ENCODE measurements at places on chromosomes 3 and 15.

DNA sequence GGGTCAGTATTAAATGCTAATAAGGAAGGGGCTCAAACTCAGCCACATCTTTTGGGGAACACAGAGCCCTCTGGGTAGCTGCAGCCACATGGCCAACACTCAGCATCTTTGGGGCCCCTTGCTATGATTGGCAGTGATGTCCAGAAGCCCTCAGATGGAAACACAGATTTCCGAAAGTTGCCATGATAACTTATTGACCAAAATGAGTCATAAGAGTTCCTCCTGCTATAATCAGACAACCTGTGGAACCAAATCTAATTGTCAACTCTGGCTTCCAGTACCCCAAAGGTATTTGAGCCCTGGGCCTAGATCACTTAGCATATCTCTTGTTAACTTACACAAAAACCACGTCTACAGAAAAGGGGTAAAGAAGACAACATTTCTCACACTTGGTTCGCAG is 392.2 kb downstream of the KCNH8 start:
- DNase-seq, result no peak

DNA sequence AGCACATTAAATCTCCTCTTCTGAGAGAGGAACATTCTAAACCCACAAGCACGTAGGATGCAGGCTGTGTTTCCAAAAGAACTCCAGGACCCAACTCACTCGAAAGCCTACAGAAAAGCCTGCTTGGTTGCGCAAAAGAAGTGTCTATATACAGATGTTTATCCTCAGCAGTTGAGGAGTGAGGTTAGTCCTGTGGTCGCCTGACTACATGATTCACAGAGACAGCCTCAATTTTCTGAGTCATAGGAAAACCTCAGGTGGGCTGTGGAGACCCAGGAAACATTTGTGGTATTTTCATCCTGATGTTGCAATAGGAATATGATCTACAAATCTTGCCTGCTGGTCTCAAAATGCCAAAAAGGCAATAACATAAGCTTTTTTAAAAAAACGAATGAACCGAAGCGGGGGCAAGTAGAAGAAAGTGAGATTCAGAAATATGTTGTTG is 183.8 kb upstream of the THRB start:
- DNase-seq, result no peak

- DNase-seq, result no peak
These were observed 4.7 kb downstream of the EIF1B start for GRCh38 chr3:40313975-40314860.

DNA sequence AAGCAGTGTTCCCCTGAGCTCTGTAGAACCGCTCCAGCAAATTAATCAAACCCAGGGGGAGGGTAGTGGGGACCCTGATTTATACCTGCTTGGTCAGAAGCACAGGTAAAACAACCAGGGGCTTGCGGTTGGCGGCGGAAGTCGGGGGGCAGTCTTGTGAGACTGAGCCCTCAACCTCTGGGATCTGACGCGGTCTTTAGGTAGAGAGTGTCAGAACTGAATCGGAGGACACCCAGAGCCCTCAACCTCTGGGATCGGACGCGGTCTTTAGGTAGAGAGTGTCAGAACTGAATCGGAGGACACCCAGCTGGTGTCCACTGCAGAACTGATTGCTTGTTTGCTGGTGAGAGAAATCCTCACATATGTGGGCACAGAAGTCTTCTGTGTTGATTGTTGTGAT is 12.9 kb upstream of the PAQR5 start:
- DNase-seq, result no peak

GRCh38 chr3:134352031-134352671 is 22.1 kb downstream of the AMOTL2 start:
- no peak for DNase-seq

DNA sequence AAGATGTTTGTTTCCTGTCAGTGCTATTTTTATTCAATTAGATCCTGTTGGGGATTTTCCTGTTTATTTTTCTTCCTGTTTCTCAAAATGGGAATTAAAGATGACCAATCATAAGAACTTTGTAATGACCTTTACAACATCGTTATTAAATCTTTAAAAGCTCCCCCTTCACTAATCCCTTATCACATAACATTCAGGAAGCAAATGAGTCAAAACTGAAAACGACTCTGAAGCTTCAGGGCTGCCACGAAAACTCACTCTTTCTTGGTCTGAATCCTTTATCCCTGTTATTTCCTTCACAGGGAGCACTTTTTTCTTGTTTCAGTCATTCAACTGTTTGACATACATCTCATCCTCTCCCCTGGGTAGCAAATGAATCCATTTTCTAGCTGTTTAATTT is 75.8 kb upstream of the MB21D2 start:
- no peak for DNase-seq

GRCh38 chr3:168162172-168162571 is 66.4 kb upstream of the GOLIM4 start:
- DNase-seq, result no peak

GRCh38 chr15:27084844-27085243 is 113.9 kb downstream of the GABRG3 start:
- no peak for DNase-seq

GRCh38 chr3:112813723-112814171 is 32.9 kb downstream of the CD200R1L start:
- DNase-seq, result no peak

GRCh38 chr15:93298901-93299300 is 209.9 kb upstream of the RGMA start:
- DNase-seq, result no peak

GRCh38 chr15:47442371-47442770 is 274.9 kb upstream of the SEMA6D start:
- no peak for DNase-seq

DNA sequence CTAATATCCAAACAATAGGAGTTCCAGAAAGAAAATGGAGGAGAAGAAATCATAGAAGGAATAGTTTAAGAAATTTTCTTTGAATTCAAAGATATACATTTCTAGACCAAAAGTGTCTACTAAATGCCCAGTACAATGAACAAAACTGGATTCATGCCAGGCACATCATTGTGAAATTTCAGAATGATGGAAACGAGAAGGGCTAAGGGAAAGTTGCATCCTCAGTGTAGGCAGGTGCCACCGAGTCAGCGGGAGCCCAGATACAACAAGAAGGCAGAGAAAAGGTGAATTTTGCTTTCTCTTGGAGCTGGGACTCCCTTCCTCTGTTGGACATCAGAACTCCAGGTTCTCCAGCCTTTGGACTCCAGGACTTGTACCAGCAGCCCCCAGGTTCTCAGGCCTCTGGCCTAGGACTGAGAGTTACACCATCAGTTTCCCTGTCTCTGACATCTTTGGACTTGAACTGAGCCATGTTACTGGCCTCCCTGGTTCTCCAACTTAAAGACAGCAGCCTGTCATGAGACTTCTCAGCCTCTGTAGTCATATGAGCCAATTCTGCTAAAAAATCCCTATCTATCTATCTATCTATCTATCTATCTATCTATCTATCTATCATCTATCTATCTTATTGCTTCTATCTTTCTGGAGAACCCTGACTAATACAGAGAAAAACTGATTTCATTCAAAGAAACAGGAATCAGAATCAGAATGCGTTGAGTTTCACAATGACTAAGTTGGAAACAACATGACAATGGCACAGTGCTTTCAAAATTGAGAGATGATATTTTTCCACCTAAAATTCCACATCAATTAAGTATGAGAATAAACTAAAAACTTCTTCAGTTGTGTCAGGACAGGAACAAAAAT is 207.7 kb downstream of the FAM43A start:
- no peak for DNase-seq

GRCh38 chr3:178284181-178284580 is 252.1 kb upstream of the KCNMB2 start:
- no peak for DNase-seq

- no peak for DNase-seq
These were observed 126.4 kb downstream of the IMPG2 start for GRCh38 chr3:101193957-101194356.

DNA sequence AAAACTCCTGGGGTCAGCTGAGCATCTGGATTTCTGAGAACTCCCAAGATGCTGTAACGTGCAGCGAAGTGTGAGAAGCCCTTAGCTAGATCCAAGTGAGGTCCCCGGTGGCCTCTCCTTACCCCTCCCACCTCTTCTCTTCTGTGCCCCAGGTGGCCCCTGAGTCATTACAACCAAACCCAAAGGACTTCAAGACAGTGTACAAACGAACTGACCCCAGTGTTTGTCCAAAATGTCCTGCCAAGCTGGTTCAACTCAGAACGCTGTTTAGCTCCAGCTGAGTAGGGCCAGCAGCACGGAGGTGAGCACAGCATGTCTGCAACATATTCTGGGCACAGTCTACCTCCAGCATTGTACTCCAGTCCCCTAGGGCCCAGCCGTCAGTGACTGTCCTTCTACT is 73.9 kb upstream of the OXTR start:
- no peak for DNase-seq

- DNase-seq, result no peak
These were observed 8.8 kb downstream of the SLC12A8 start for GRCh38 chr3:125203731-125204130.

GRCh38 chr3:42273361-42273760 is 7.4 kb upstream of the CCK start:
- no peak for DNase-seq

GRCh38 chr3:3636815-3637214 is 162.4 kb upstream of the LRRN1 start:
- DNase-seq, result no peak

DNA sequence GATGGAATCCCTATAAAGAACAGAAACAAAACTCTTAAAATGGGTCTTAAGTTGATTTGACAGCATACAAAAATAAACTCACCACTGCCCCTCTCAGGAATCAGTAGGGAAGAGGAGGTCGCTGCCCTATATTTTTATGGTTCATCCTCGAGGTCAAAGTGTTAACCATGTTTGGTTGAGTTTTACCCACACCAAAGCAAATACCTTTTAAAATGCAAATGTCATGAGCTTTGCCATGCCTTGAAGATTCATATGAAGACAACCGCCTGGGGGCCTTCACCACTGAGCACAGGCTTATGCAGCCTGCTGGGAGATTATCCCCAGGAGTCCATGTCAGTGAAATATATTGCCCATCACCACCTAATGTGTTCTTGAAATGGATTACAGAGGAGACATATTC is 66.1 kb downstream of the GLB1 start:
- DNase-seq, result no peak

GRCh38 chr3:45604999-45605398 is 10.4 kb downstream of the LIMD1 start:
- no peak for DNase-seq

- DNase-seq, result no peak
These were observed 385.7 kb upstream of the NR2F2 start for GRCh38 chr15:95944661-95945255.

DNA sequence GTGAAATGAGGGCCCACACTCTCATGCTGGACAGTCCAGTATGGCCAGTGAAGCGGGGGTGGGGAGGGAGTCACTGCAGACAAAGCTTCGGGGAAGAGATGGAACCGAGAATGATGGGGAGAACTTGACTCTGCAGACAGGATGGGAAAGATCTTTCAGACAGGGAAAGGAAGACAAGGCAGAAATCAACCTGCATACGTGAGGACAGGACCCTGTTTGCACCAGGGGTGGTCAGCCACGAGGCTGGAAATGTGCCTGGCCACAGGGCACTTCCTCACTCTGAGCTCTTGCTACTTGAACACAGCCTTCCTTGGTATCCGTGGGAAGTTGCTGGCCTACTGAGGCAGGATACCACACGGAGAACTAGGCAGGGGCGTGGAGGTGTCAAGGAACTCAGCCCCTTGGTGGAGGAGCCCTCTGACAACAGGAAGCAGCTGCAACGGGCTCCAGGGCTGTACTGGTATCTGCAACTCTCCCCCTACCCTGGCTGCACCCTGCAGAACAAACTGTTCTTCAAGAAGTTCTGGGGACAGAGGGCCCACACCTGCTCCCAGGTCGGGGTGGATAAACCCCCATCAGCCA is 9.3 kb upstream of the SRP14 start:
- DNase-seq, result no peak

- DNase-seq, result no peak
These were observed 60.2 kb upstream of the RAB6B start for GRCh38 chr3:133955892-133956291.

GRCh38 chr15:100712226-100712625 is 109.8 kb downstream of the ASB7 start:
- no peak for DNase-seq

DNA sequence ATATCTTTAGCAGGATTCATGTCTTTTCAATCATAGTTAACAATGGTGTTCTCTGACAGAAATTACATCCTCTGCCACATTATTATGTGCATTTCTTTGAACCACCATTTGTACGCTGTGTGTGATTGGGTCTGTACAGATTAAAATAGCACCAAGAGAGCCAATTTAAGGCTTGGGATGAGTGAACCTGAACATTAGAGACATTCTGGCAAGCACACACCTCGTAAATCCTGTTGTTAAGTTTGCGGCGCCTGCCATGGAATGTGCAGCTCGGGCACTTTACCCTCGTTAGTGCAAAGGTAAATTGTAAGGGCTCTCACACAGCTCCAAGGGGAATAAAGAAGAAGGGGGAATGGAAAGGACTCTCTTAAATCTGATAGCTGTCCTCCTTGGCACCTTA is 482.4 kb upstream of the DPPA4 start:
- DNase-seq, result no peak

DNA sequence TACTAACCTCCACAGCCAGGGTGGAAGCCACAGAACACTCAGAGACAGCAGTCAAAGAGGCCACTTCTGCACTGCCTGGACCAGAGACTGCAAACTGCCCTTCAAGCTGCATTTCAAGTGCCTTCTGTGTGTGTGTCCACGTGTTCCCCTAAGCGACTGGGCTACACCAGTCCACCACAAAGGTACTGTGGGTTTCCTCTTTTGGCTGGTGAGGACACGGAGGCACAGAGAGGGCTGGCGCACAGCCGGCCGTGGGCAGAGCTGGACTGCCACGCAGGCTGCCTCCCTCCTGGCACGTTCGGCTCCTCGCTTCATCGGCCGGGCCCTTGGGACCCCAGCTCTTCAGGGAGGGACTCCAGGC is 60.9 kb downstream of the MGLL start:
- DNase-seq, result no peak

DNA sequence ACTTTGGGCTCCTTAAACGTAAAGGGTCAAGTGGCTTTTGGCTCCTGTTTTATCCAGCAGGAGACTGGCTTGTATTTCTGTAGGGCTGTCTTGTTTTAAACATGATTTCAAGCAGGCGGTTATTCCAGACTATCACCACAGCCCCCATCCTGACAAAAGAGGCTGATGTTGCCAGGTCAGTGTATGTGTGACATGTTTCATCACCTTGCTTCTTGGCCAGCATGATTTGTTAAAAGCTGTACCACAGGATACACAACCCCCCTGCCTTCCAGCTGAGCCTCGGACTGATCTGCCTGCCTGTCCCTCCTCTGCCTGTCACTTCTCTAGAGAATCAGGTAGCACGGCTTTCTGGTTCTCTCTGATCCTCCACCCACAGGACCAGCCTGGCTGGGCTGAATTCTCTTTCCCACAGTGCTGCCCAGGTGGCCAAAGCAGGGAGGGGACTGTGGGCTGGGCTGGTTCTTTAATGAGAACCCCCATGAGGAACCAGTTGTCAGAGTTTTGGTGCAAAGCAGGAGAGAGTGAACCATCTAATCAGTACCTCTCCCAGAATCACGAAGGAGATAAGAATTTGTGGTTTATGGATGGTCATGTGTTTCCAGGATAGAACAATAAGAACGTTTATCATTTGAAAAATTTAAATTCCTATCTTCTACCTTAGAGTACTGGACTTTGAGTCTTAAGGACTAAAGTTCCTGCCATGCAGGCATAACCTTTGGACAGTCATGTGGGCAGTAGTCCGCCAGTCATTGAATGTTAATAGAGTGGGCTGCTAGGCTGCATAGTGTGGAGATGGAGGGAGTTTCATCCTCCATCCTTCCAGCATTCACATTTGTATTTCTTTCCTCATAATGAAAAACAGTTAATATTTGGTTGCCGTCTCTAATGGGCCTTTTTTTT is 8.8 kb downstream of the ABHD6 start:
- DNase-seq, result no peak

Measured in stimulated activated CD8-positive, alpha-beta memory T cell treated with anti-CD3 and anti-CD28 coated beads, Interleukin-4, amount 100 ng/mL, for 1 hour (primary cell).